Muscle of arm (tissue), 14 donors: ENCODE measurements at places on chromosomes 3 and 15. TPM values are rescaled to one million over a fixed set of nuclear protein-coding genes. Genes with fewer than 3 reads are reported as not detected.

Gene SLC28A2
- 0.14 TPM for polyA plus RNA-seq

Gene ZPLD1
- polyA plus RNA-seq: not detected

Gene DNAH1
- polyA plus RNA-seq: 4.3 TPM

Gene SAMMSON
- polyA plus RNA-seq: 0.19 TPM

Gene ATXN7
- polyA plus RNA-seq: 10.9 TPM

Gene ATP6V1A
- 23.5 TPM for polyA plus RNA-seq

Gene APBA2
- polyA plus RNA-seq: 8.9 TPM

Gene GOLGA8G
- 0.07 TPM for polyA plus RNA-seq

Gene A4GNT
- 0.07 TPM for polyA plus RNA-seq

Gene NRROS
- polyA plus RNA-seq: 4.1 TPM

Gene CYP1A2
- 0.21 TPM for polyA plus RNA-seq

Gene CLDN11
- 1.8 TPM for polyA plus RNA-seq

Gene GATA2
- polyA plus RNA-seq: 4.6 TPM

Gene POU1F1
- not detected for polyA plus RNA-seq

Gene COL6A6
- polyA plus RNA-seq: 114 TPM

Gene ST3GAL6
- 6.7 TPM for polyA plus RNA-seq

Gene NEK11
- polyA plus RNA-seq: 8.6 TPM

Gene CD96
- polyA plus RNA-seq: 0.34 TPM

Gene LRRC31
- not detected for polyA plus RNA-seq

Gene C3orf22
- not detected for polyA plus RNA-seq

Gene ARGFX
- polyA plus RNA-seq: not detected

Gene IGDCC3
- 2.3 TPM for polyA plus RNA-seq

Gene C2CD4A
- 0.04 TPM for polyA plus RNA-seq

Gene SIDT1
- 2.6 TPM for polyA plus RNA-seq

Gene MAN2C1
- 146 TPM for polyA plus RNA-seq

Gene PAK2
- 56.7 TPM for polyA plus RNA-seq

Gene GRAMD2A
- 3.0 TPM for polyA plus RNA-seq

Gene ATP13A5
- polyA plus RNA-seq: 0.43 TPM

Gene REC114
- polyA plus RNA-seq: not detected
